Tracheal epithelial cell (primary cell): ENCODE measurements at places on chromosomes 1 and 21. TPM values are rescaled to one million over a fixed set of nuclear protein-coding genes. Genes with fewer than 3 reads are reported as not detected.

EXTL2 gene
- 4.3 and 5.1 TPM in 2 replicates for total RNA-seq

CACNA1E gene
- not detected in 2 replicates for total RNA-seq

SPRR5 gene
- not detected in 2 replicates for total RNA-seq

KRTAP10-1 gene
- total RNA-seq, result not detected in 2 replicates

ZNF691 gene
- total RNA-seq, result 7.2 and 8.7 TPM in 2 replicates

UBE2U gene
- not detected in 2 replicates for total RNA-seq

SPOCD1 gene
- 1.5 and 15.2 TPM in 2 replicates for total RNA-seq

CLEC20A gene
- not detected in 2 replicates for total RNA-seq

SMCP gene
- total RNA-seq, result not detected in 2 replicates

KRTAP6-3 gene
- total RNA-seq, result not detected in 2 replicates

FMO2 gene
- total RNA-seq, result 0.24 TPM in 1 of 2 replicates, not detected in the other

ALX3 gene
- not detected in 2 replicates for total RNA-seq

KTI12 gene
- 10.4 and 11.1 TPM in 2 replicates for total RNA-seq

FNDC10 gene
- 0.64 and 2.4 TPM in 2 replicates for total RNA-seq

HMGCS2 gene
- not detected in 2 replicates for total RNA-seq

ALPL gene
- total RNA-seq, result not detected in 2 replicates

HIVEP3 gene
- total RNA-seq, result 0.24 TPM in 1 of 2 replicates, not detected in the other

SPATA17 gene
- 0.96 and 1.1 TPM in 2 replicates for total RNA-seq

VWA1 gene
- 13.0 and 14.1 TPM in 2 replicates for total RNA-seq

OR14K1 gene
- not detected in 2 replicates for total RNA-seq

TMIGD3 gene
- not detected in 2 replicates for total RNA-seq

CD5L gene
- total RNA-seq, result not detected in 2 replicates

OR2T33 gene
- total RNA-seq, result not detected in 2 replicates

MX2 gene
- 0.21 and 0.24 TPM in 2 replicates for total RNA-seq
